ENCODE measurements at places on chromosomes 5 and 9.

DNA sequence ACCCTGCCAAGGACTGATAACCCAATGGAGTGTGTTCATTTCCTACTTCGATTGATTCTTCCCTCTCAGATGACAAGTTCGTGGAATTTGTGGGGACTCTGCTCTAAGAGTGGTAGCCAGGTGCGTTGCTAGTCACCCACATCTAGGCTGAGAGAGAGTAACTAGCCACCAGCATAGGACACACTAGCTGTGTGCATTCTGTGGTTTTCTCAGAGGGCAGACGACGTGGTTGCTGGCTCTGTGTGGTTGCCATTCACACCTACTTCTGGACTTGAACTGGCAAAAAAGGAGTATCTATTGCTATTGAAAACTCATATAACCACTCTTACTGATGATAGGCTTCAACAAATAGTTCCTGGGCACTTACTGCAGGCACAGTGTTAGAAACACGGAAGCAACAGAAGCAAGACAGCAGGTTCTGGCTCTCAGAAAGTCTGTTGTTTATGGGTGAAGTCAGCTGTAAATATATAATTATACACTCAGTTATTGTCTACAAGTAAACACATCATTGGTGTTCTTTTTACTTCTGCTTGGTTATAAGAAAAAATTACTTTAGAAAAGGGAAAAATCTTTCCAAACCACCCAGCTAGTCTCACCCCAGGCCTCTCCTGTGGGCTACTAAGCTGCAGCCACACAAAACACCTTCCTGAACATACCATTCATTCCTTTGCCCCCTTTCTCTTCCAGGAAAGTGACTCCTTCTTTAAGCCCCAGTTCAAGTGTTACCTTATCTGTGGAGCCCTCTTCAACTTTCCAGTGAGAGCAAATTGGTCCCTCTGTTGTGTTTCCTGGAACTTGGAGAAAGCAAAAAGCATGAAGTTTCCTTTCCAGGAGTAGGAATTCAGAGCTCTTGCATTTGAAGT lies 151.1 kb upstream of the HAPLN1 start:
- DNase-seq = no peak

GRCh38 chr9:35258660-35259474 lies 97.1 kb downstream of the UNC13B start:
- peak; percentile 12 for DNase-seq

DNA sequence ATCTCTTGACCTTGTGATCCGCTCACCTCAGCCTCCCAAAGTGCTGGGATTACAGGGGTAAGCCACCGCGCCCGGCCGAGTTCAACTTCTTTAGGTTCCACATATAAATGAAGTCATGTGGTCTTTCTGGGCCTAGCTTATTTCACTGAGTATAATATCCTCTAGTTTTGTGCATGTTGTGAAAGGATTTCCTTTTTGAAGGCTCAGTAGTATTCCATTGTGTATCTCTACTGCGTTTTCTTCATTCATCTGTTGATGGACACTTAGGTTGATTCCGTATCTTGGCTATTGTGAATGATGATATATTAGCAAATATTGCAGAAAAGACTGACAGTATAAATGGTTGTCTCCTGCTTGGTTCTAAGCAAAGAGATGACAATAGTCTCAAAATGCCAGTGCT lies 20.1 kb downstream of the ODF2 start:
- DNase-seq = no peak

- no peak for DNase-seq
These were observed 158.6 kb downstream of the PAPPA start for GRCh38 chr9:116312221-116312620.

DNA sequence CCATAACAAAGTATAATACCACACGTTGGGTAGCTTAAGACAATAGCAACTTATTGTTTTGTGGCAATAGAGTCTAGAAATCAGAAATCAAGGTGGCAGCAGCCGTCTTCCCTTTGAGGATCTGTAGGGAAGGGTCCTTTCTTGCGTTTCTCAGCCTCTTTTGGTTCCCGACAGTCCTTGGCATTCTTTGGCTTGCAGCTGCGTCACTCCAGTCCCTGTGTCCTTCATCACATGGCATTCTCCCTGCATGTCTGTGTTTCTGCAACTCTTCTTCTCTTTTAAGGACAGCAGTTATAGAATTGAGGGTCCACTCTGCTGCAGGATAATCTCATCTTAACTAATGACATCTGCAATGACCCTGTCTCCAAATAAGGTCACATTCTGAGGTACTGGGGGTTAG lies 140.1 kb downstream of the FBXL7 start:
- DNase-seq = no peak

- no peak for DNase-seq
These were observed 278.3 kb upstream of the RFX3 start for GRCh38 chr9:3804103-3804502.

DNA sequence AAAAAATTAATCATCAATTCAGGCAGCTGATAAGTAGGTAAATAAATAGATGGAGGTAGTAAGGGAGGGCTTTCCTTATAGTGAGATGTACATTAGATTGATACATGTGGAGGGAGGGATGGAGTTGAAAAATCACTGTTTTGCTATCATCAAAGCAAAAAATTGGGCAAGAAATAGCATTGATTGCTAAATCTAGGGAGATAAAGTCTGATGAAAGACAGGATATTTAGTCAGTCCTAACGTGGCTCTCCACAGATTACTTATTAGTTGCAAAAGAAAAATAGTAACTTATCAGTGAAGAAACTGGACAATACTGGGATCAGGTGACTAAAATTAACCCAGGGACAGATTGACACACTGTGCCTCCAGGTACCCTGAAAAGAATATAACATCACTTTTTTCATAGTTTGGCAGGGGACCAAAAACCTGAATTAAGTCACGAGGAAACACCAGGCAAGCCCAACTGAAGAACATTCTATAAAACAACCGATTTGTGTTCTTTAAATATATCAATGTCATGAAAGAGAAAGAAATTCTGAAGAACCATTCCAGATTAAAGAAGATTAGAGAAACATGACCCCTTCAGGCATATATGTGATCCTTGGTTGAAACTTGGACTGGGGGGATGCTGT lies 27.1 kb upstream of the GOLPH3 start:
- no peak for DNase-seq

DNA sequence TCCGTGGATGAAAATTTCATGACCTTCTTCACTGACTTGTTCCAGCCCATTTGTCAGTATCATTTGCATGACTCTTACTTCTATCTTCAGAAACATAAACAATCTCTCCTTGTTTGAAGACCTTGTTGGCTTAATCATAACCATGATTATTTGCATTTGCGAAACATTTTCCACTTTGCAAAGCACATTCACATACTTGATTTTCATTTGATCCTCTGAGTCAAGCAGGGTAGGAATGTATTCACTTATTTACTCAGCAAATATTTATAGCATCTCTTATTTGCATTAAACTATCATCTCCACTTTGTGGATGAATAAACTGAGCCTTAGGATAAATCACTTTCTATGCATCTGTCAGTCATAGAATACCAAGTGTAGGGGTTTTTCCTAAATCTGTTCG lies 343.0 kb upstream of the SGCD start:
- no peak for DNase-seq

GRCh38 chr5:118776755-118777154 lies 211.6 kb downstream of the DTWD2 start:
- no peak for DNase-seq

DNA sequence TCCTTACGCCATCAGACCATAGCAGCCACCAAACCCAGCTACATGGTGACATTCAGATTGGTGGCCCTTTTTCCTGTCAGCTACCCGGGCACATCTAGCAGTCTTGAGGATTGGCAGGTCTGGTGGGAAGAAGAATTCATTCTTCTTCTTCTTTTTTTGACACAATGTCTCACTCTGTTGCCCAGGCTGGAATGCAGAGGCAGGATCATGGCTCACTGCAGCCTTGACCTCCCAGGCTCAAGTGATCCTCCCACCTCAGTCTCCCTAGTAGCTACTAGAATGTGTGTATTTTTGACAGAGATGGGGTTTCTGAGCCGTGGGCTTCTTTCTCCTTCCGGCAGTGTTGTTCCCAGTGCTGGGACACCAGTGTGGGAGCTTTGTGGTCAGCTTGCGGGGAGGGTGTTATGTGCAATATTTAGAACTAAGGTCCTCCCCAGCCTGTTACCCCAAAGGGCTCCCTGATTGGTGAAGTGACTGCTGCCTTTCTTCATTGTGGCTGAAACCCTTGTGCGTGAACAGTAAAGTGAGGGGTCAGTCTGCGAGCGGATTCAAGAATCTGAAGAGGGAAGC lies 3.4 kb downstream of the NTMT1 start:
- no peak for DNase-seq

DNA sequence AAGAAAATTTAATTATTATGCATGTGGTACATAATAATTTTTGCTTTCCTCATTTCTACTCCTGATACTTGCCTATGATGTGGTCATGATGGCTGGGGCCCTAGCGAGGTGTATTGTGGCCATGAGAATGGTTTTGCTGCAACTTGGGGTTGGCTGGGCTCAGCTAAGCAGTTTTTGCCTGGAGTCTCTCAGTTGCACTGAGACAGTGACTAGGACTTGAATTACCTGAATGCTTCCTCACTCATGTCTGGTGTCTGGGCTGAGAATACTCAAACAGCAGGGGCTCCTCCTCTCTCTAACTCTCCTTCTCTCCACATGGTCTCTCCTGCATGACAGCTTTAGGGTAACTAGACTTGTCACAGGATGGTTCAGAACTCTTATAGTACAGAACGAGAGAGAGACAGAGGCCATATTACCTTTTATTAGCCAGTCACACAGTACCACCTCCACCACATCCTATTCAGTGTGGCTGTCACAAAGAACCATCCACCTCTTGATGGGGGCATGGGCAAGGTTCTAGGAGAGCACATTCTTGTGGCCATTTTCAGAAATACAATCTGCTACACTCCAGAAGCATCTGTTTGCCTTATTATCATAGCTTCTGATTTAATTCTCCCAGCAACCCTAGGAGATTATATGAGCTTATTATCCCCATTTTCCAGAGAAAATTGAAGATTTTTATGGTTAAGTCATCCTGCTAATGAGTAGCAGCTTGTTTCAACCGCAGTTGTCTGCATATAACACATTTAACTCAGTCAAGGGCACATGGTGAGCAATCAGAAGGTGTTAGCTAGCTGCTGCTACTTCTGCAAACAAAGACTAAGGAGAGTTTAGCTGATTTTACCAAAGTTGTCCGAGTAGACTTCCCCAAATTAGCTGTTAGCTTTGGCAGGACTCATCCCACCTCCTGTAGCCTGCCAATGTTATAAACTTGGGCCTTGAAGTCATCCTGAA lies 245.1 kb downstream of the DOCK8 start:
- no peak for DNase-seq

DNA sequence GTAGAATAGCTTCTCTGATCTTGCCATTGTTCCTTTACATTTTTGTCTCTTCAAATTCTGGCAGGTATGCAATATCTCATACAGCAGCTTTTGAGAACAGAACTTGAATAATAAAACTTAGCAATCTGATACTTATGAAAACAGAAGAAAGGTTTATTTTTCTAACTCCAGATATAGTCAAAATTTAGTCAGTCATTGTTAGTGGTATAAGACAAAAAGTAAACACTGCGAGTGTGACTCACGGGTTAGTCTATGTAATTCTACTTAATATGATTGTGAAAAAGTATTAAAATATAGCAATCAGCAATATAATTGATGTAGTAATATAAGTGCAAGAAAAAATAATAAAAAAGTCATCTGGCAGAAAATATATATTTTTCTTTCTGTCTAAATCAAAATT lies 910.4 kb downstream of the DNAH5 start:
- no peak for DNase-seq

DNA sequence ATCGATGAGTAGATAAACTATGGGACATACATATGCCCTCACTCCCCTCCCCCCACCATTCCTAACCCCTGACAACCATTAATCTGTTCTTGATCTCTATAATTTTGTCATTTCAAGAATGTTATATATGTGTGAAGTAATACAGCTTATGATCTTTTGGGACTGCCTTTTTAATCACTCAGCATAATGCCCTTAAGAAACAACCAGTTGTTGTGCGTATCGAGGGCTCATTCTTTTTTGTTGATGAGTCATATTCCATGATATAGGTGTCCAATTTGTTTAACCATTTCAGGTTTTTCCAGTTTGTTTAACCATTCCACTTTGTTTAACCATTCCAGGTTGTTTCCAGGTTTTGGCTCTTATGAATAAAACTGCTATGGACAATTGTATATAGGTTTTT lies 75.6 kb downstream of the ARHGEF28 start:
- no peak for DNase-seq

- no peak for DNase-seq
These were observed 24.4 kb upstream of the STC2 start for GRCh38 chr5:173352366-173353349.

GRCh38 chr5:37837414-37838032 lies 2.3 kb downstream of the GDNF start:
- DNase-seq = no peak

DNA sequence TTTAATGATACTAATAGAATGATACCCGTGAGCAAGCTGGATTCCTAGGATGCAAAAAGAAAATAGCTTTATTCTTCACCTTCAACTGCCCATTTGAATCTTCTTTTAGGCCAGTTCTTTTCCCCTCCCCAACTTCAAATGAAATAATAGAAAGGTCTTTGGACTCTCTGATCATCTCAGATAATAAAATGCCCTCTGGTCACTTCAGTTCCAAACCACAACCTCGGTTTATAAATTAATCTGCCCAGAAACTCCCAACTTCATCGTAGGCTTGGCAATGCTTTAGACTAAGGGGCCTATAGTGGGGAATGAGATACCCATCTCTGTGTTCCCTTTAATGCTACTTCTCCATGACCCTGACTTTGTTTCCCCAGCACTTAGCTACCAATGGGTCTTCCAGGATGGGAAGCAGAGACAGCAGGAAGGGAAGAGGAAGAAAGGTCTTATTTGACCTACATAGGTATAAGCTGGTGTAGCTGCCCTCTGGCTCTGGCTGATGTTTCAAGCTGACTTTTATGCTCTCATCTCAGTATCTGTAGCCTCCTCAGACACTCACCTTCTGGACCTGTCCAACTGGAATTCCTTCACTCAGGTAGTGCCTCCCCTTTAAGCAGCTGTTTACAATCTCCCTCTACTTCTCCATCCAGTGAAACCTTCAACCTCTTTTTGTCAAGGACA lies 47.2 kb upstream of the RAD23B start:
- no peak for DNase-seq
